ENCODE measurements at places on chromosomes 4 and X.

DNA sequence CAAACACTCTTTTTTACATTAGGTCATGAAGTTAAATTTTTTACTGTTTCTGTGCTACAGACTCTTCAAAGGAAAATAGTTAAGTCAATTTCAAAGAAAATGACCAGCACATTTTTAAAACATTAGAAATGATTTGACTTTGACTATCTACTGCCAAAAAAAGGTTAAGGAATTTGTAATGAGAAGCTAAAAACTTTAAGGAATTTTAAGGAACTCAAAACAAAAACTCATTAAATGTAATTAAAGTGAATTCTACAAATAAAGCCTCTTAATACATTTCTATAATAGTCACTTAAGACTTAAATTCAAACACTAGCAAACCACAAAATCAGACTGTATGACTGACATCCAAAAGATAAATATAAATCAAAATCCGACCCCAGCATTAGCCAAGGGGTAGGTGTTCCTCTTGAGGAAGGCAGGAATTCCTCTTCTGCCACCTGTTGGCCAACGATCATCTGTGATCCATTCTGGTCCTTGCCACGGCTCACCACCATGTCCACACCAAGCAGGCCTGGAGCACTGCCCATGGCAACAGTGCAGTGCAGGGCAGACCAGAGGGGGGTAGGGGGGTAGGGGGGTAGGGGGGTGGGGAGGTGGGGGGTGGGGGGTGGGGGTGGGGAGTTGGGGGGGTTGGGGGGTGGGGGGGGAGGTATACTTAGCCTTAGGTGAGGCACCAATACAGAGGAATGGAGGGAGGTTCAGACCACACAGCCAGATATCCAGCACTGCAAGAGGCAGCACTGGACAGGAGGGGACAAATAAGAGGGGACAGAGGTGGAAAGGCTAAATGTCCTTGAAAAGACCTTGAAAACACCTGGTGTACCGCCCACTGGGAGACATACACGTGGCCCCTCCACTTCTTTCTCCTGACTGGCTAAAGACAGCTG is 287.4 kb downstream of the CHIC1 start:
- peak; percentile 46 for DNase-seq

DNA sequence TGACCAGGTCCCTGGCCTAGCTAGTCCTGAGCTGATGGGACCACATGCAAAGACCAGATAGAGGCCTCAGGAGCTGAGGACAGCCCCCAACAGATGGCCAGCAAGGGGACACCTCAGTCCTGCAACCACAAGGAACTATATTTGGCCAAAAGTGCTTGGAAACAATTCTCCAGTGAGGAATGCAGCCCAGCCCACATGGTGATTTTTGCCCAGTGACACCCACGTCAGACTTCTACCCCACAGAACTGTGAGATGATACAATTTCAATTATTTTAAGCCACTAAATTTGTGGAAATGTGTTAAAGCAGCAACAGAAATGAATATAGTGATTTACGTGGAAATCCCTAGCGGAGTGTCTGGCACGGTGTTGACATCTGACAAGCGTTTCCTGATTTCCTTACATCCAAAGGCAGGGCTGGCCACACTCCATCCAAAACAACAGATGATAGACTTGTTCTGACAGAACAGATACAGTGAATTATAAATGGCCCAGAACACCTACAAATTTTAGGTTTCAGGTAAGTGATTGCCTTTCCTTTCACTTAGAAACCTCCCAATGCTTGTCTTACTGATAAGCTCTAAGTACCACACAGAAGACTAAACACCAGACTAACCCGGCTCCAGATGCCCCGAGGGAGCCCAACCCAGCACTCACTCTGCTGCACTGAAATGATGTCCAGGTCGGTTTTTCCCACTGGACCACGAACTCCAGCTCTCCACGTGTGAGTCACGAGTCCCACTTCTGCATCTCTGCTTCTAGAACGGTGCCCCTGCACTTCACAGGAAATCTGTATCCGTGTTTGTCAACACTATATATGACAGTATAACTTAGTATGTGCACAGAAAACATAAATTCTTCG is 5.8 kb downstream of the AFAP1 start:
- no peak for DNase-seq

DNA sequence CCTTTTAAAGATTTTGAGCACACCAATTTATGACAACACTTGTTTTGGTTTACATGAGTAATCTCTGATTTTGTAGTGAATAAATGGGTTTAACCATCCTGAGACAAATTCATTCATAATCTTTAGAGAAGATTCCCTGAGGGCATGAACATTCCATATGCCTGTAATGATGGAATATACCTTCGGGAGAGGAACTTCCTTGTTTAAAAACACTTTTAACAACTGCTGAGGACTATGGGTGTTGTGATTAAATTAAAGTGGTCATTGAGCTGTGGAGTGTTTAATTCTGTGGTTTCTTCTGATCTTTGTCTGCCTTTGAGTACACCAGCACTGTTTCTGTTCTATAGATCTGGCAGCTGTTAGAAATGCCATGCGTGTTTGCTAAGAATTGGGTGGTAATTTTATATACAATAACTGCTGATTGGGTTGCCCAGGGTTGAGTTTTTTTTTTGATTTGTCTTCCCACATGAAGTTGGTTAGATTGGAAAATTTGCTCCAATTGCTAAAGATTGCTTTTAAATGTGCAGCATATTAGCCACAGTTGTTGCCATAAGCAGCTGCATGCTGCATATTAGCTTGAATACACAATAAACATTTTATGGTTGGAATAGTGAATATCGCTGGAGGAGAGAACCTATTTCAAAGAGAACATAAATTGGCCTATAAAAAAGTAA is 86.8 kb downstream of the DCLK2 start:
- no peak for DNase-seq

- no peak for DNase-seq
These were observed 382.6 kb upstream of the NOCT start for GRCh38 chr4:138632856-138633579.

DNA sequence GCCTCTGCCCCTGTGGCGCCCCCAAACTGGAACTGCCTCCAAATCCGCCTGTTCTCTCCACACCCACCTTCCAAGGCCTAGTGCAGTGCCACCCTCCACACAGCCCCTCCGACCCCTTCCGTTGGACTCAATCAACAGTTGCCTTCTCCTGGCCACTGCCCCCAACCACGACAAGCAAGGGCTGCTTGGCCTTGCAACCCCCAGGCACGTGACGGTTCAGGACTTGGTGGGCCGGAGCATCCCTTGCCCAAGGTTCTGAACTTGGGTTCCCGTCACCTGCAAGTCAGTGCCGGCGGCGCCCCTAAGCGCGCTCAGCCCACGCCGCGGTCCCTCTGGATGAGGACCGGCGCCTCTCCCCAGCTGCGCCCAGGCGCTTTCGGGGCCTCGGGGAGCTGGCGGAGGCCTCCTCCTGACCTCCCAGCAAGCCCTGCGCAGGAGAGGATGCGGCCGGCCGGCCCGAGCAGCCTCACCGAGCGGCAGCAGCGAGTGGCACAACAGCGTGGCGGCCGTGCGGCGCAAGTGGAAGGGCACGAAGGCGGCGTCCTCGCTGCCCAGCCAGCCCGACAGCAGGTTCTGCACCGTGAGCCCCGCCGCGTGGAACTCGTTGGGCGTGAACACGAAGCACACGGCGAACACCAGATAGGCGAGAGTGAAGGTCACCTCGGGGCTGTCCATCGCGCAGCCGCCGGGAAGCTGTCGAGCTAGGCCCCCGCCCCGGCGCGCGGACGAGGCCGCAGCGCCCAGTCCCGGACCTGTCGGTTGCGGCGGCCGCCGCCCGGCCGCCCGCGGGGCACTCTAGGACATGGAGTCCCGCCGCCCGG is 750 bp downstream of the TMEM129 start:
- peak; percentile 46 for DNase-seq

DNA sequence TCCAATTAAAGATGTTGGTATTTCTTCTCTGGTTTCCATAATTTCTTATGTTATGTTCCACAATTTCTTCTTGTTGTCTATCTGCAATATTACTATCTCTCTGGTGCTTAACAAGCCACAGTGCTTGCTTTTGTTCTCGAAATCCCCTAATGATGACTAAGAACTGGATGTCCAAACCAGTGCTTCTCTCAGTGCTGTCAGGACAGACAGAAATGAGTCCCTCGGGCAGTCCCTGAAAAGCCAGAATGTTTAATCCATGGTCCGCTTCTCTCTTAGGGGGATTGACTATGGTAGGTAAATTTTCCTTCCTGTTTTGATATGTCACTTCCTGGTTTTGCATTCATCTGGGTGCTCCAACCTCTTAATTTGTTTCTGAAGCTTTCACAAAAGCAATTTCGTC is 321.6 kb upstream of the PCDH10 start:
- no peak for DNase-seq

DNA sequence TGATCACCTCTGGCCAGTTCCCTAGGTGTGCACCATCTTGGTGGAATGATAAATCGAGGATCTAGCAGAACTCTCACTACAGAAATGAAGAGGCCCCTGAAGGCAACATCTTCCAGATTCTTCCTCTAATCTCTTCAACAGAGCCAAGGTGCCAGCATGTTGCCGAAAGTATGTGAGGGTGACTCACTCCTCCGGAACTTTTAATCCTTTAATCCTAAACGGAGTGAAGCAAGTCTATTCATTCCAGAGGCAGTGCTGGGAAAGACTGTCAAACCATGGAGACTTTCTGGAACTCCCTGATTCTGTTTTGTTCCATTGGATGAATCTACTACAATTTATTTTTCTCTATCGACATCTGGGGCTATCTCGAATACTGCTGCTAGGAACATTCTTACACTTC is 68.7 kb downstream of the SUPT20HL2 start:
- DNase-seq: peak; percentile 76

DNA sequence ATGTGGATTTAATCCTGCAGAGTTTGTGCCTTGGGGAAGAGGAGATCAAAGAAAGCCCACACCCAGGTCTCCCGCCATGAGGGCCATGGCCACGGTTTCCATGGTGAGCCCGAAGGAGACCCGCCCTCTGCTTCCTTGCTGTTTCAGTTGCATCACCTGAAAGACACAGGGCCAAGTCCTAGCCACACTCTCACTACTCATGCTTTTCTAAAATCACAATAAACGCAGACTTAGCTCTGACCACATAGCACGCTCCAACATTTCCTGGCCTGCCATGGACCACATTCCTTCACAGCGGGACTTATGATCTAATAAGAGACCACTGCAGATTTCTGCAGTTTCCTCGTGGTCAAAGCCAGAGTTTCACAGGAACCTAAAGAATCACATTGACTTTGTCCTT is 426.0 kb upstream of the NR3C2 start:
- no peak for DNase-seq

DNA sequence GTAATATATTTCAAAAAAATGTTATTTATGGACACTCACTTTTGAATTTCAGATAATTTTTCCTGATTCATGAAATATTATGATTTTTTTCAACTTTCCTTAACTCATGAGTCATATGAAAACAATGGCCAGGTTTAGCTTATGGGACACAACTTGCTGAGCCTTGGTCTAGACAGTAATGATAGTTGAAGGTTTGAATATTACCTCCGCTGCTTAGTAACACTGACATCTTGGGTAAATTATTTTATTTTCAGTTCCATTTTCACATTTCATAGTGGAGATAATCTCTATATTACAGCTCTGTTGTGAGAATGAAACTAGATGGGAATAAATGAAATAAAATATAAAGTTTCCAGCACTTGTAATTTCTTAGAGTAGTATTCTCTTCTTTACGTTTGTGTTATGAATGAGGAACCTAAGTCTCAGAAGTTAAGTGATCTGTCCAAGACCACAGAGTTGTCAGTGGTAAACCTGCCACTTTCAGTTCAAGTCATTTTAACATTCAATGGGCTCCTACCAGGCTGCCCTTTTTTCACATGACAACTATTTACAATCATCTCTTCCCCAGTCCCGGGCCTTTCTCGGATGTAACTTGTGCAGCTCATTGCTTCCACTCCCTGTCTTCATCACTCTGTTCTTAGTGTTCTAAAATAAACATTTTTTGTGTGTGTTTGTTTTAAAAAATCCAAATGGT is 46.8 kb upstream of the GC start:
- no peak for DNase-seq

DNA sequence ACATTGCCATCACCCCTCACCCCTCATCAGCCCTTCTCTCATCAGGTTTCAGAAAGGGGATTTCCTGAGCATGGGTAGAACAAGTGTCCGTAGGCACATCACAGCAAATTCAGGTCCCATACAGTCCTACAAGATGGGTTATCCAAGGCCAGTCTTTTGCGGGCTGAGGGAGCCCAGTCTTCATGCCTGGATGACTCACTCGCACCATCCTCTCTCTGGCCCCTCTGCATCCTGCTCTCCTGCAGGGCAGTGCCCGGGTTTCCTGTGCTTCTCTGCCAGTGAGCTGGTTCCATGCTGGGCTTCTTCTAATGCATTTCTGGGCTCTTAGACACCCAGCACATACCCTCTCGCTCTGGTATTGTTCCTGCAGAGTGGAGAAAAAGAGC is 7.3 kb upstream of the INTS6L start:
- DNase-seq: no peak

DNA sequence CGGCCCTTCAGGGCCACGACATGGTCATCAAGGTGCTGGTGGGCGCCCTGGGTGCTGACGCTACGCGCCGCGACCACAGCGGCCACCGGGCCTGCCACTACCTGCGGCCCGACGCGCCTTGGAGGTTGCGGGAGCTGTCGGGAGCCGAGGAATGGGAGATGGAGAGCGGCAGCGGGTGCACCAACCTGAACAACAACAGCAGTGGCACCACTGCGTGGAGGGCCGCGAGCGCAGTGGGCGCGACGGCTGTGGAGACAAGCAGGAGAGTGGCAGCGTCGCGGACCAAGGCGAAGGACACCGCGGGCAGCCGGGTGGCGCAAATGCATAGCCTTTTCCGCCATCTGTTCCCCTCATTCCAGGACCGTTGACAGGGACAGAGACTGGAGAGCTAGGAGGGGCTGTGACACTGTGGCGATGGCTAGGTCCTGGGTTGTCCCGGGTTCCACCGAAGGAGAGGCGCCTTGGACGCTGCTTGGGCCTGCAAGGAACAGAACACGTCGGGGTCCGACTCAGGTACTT is 919 bp downstream of the SOWAHD start:
- DNase-seq: no peak

DNA sequence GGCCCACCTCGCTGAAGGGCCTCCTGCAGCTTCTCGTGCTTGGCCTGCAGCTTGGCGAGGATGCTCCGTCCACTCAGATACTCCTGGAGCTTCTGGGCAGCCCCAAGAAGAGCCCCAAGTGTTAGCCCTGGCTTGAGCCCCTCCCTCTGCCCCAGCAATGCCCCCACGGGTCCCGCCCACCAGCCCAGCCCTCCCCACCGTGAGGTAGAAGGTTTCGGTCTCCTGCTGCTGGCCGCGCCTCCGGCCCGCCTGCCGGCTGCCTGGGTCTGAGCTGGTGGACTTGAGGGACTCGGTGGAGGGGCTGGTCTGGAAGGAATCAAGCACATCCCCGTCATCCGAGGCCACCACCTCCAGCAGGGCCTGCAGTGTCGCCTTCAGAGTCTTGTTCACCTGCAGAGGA is 8.7 kb downstream of the AVPR2 start:
- DNase-seq: no peak

- DNase-seq: no peak
These were observed 2.8 kb upstream of the TIFA start for GRCh38 chr4:112288455-112288854.

- peak; percentile 66 for DNase-seq
These were observed 145.5 kb downstream of the NWD2 start for GRCh38 chr4:37389967-37390580.

- DNase-seq: peak; percentile 18
These were observed 26.8 kb downstream of the SH3TC1 start for GRCh38 chr4:8225706-8226443.

- DNase-seq: no peak
These were observed 814 bp downstream of the SPON2 start for GRCh38 chr4:1171311-1172227.

GRCh38 chr4:47519239-47519883 is 34.3 kb downstream of the ATP10D start:
- DNase-seq: no peak

- DNase-seq: no peak
These were observed 22.2 kb upstream of the CAMK2D start for GRCh38 chr4:113783701-113784100.

All from NCI-H82 (cell line).